Hematopoietic multipotent progenitor cell treated with erythropoietin and hydrocortisone succinate and interleukin-3 and kit ligand, for 8 days (in vitro differentiated cells): ENCODE measurements at places on chromosomes 13 and 19.

GRCh38 chr13:84566780-84567179 lies 684.5 kb upstream of the SLITRK1 start:
- no peak for DNase-seq

DNA sequence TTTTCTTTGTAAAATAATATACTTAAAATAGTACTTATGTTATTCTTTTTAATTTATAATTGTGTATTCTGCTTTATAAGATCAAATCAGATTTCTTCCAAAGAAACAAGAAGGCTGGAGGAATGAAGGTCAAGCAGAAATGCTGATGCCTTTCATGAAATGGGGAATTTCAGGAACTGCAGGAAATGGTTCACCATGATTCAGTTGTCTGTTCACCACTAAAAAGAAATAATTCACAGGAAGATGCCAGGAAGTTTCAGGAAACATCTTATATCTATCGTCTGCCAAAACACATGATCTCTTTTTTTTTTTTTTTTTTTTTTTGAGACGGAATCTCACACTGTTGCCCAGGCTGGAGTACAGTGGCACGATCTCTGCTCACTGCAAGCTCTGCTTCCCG lies 15.7 kb upstream of the SCEL start:
- no peak for DNase-seq

GRCh38 chr19:30447553-30447870 lies 75.3 kb downstream of the ZNF536 start:
- no peak for DNase-seq

DNA sequence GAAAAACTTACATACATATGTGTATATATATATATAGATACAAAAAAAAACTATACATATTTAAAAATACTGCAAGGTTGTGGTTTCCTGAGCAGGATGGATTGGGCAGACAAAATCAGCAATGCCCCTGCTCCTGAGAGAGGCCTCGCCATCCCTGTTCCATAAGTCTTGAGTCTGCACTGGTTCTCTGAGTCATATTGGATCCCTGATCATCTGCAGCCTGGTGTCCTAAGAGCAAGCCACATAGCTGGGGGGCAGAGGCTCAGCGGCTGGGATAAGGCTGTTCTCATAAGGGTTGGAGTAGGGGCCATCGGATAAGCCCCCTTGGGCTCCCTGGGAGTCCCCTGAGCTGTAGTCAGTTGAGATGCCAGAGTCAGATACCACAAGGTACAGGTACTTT lies 3.3 kb downstream of the SWSAP1 start:
- DNase-seq = no peak

DNA sequence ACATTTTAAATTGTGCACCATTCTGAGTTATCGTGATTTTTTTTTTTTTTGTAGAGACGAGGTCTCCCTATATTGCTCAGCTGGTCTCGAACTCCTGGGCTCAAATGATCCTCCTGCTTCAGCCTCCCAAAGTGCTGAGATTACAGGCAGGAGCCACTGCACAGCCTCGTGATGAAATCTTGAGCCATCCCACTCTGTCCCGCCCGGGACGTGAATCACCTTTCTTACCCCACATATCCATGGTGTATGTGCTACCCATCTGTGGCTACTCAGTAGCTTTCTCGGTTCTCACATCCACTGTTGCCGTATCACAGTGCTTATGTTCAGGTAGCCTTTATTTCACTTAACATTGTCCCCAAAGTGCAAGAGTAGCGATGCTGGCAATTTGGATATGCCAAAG lies 26.5 kb downstream of the PAK4 start:
- no peak for DNase-seq
